Foreskin keratinocyte (primary cell): ENCODE measurements at places on chromosomes 3 and 15. TPM values are rescaled to one million over a fixed set of nuclear protein-coding genes. Genes with fewer than 3 reads are reported as not detected.

The UACA gene
- 45.8 and 46.1 TPM in 2 replicates for total RNA-seq

The TICRR gene
- total RNA-seq, result 14.9 and 15.9 TPM in 2 replicates

The CHRNA7 gene
- 0.48 and 0.53 TPM in 2 replicates for total RNA-seq

The NANOGP8 gene
- total RNA-seq, result not detected in 2 replicates

The TGM5 gene
- total RNA-seq, result not detected in 2 replicates

The KNG1 gene
- not detected in 2 replicates for total RNA-seq

The ACAP2 gene
- total RNA-seq, result 26.5 and 27.9 TPM in 2 replicates

The GOLGA6D gene
- not detected in 2 replicates for total RNA-seq

The STARD9 gene
- total RNA-seq, result 2.2 TPM in 2 replicates

The ILDR1 gene
- 0.07 TPM in 1 of 2 replicates, not detected in the other for total RNA-seq

The GOLGA8H gene
- 0.10 and 0.11 TPM in 2 replicates for total RNA-seq

The PLSCR5 gene
- not detected in 2 replicates for total RNA-seq

The PPP1R14D gene
- not detected in 2 replicates for total RNA-seq

The TPM1 gene
- 152 and 167 TPM in 2 replicates for total RNA-seq

The MAGEL2 gene
- not detected in 2 replicates for total RNA-seq

The DZIP1L gene
- total RNA-seq, result 5.0 and 7.6 TPM in 2 replicates

The ARHGAP31 gene
- total RNA-seq, result 4.1 and 6.9 TPM in 2 replicates

The FNDC3B gene
- 47.4 and 52.3 TPM in 2 replicates for total RNA-seq

The UROC1 gene
- total RNA-seq, result not detected in 2 replicates

The GOLGA8Q gene
- total RNA-seq, result 0.21 TPM in 1 of 2 replicates, not detected in the other

The GOLGA8R gene
- total RNA-seq, result 0.34 and 0.35 TPM in 2 replicates

The MUSTN1 gene
- 0.65 and 1.2 TPM in 2 replicates for total RNA-seq

The STAB1 gene
- total RNA-seq, result not detected in 2 replicates

The C3orf49 gene
- not detected in 2 replicates for total RNA-seq

The PIK3R4 gene
- 36.7 and 37.6 TPM in 2 replicates for total RNA-seq

The OIP5 gene
- 13.0 and 15.8 TPM in 2 replicates for total RNA-seq

The SCAANT1 gene
- total RNA-seq, result not detected in 2 replicates

The TNFSF10 gene
- total RNA-seq, result 8.5 and 16.7 TPM in 2 replicates

The SPSB4 gene
- total RNA-seq, result not detected in 2 replicates

The ZMYND10 gene
- total RNA-seq, result 0.44 and 0.46 TPM in 2 replicates

The MYL3 gene
- not detected in 2 replicates for total RNA-seq

The CFAP92 gene
- total RNA-seq, result 0.28 and 0.41 TPM in 2 replicates

The AGTR1 gene
- total RNA-seq, result not detected in 2 replicates

The PLXND1 gene
- total RNA-seq, result 1.8 and 3.1 TPM in 2 replicates

The MOBP gene
- not detected in 2 replicates for total RNA-seq

The EPHA6 gene
- total RNA-seq, result not detected in 2 replicates

The CCR9 gene
- not detected in 2 replicates for total RNA-seq

The KBTBD8 gene
- total RNA-seq, result 4.4 and 4.5 TPM in 2 replicates
